ENCODE measurements at places on chromosomes 3 and 15.

GRCh38 chr3:119240101-119240590 is 532 bp downstream of the B4GALT4 start:
- peak; percentile 29 for DNase-seq

GRCh38 chr3:8987645-8988383 is 24.5 kb upstream of the RAD18 start:
- peak; percentile 97 for DNase-seq

- no peak for DNase-seq
Measured at GRCh38 chr3:178086144-178086825, 450.0 kb upstream of the KCNMB2 start.

- DNase-seq = no peak
Measured at GRCh38 chr3:126548556-126549466, 9.9 kb downstream of the C3orf22 start.

GRCh38 chr15:68298882-68299381 is 21.4 kb downstream of the FEM1B start:
- no peak for DNase-seq

- no peak for DNase-seq
Measured at GRCh38 chr15:92365084-92365483, 28.6 kb upstream of the ST8SIA2 start.

GRCh38 chr3:113277414-113277813 is 66.1 kb downstream of the BOC start:
- no peak for DNase-seq

DNA sequence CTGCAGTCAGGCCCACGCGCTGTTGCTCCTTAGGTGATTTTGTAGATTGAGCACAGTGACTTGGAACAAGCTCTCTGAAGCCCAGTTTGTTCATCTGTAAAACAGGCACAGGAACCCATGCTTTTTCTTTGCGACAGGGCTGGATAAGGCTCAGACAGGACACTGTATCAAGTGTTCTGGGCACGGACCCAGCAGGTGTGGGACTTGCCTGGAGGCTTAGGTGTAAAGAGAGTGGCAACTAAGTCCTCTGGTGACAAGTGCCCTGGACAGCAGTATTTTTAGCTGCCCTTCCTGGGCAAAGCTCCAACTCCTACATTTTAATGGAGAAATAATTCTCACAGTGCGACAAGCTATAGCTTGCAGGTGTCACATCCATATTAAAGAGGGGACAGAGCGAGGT is 32.2 kb downstream of the CD276 start:
- DNase-seq = no peak

DNA sequence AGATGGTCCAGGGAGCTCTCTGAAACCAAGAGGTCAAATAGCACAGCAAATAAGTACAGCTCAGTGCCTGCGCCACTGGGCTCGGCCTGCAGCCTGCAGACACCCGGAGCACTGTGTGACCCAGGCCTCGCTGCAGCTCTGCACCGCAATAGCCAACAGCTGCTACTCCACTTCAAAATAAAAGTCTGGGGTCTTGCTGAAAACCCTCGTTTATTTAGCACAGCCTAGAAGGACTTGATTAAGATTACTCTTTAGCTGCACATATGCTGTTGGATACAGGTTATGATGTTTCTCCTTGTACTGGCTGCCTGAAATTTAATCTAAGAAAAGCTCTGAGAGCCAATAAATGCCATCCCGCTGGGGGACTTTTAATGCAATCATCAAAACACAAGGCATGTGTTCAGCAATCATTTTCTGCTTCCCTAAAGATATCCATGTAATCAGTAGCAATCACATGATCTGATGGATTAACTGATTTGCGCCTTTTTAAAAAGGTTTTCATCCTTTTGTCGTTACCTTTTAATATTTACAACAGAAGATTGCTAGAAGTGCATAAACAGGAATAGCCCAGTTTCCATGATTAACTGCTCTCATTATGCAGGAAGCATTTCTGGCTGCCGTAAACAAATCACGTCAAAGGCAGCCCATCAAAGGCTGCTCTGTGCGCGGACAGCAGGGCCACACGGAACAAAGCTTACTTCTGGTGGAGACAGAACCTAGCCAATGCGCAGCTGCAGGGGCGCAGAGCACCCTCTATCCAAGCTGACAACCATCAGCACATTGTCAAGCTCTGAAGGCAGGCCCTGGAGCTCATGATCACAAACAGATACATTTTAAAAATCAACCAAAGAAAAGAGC is 58.8 kb downstream of the CLASP2 start:
- peak; percentile 57 for DNase-seq

DNA sequence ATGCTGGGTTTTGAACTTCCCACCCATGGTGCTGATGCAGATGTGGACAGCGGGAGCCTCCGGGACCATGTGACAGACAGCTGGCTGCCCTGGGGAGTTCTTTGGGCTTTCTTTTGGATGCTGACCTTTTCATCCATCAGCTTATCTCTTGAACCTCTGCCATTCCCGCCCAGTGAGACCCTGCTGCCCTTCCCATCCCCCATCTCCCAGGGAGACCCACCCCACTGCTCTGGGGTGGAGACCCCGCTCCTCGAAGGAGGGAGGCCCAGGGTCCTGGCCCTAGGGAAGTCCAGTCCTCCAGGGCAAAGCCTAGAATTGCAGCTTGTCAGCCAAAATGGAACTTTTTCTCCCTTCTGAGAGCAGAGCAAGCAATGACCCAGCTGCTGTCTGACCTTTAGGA is 64.0 kb downstream of the ITGA11 start:
- DNase-seq = no peak

GRCh38 chr3:43641306-43642114 is 19.7 kb upstream of the ANO10 start:
- no peak for DNase-seq

DNA sequence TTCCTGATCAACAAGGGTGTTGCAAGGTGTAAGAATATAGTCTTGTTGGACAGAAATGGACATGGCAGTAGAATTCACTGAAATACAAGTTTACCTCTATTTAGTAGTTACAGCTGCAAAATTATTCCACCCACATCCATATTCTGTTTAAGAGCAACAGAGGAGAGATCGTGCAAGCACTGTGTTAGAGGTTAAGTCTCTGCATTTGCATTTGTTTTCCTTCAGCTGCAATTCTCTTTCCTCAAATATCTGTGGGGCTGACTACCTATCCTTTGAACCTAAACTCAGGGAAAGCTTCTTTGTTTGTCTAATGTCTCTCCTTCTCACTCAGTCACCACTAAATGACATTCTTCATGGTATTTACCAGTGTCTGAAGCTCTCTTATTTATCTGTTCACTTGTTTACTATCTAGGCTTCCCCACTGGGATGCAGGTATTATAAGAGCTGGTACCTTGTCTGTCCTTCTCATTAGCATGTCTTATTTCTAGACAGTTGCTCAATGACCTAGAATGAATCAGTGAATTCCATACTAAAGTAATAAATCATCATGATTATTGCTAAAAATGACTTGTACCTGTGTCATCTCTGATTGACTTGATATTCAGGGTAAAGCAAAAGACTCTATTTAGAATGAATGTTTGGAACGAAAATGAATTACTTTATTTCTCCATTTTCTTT is 175.3 kb upstream of the FEZF2 start:
- DNase-seq = no peak

GRCh38 chr3:195291121-195291520 is 20.2 kb upstream of the XXYLT1 start:
- DNase-seq = no peak

- DNase-seq = peak; percentile 39
Measured at GRCh38 chr3:52446631-52447511, 2.0 kb upstream of the SEMA3G start.

- no peak for DNase-seq
Measured at GRCh38 chr15:101342056-101342455, 47.0 kb upstream of the SNRPA1 start.

DNA sequence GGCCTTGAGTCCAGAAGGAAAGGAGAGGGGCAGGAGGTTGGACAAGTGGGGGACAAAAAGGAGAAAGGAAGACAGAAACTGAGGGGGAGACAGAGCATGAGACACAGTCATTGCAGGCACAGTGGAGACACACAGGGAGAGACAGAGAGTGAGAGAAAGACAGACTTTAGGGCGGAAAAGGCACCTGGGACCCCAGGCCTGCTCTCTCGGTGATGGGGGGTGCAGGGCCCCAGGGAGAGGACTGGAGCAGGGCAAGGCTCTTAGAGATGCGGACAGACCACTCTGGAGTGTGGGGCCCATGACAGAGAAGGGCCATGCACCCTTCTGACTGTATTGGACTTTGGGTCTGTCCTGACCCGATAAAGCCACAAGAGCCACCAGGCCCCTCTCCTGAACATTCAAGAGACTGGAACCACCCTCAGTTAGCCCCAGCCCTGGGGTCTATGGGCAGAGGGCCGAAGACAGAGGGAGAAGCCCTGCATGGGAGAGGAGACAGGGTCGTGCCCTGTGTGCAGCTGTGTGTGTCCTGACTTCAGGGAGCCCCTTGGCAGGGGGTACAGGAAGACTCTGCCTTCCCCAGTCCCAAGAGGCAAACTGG is 12.5 kb downstream of the PLCD1 start:
- DNase-seq = no peak

DNA sequence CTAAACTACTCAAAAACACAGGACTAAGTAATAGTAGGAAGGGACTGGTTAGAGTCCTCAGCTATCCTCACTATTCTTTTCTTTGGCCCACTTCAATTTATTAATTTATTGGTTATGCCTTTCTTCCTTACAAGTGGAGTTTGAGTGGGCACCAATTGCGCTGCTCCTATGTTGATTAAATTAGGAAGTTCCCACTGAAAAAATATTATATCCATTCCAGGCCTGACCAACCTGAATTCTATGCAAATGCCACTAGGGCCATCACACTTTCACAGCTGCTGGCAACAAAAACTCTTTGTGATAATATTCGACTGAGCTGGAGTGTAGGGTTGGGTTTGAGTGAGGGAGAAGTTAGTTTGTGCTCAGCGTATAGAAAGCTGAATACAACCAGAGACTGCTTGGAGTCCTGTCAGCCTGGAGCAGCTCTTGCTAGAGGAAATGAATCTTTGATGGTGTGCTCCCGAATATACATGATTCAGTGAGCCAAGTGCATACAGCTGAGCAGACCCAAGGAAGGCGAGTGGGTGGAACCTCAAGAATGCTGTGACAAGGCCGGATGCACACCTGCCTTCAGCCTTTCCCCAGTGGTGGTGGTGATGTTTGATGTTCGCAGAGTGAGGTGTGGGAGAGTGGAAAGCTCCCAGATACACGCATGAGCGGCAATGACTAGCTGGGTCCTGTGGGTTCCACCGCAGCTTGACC is 1.5 kb downstream of the ARHGEF3 start:
- DNase-seq = no peak

DNA sequence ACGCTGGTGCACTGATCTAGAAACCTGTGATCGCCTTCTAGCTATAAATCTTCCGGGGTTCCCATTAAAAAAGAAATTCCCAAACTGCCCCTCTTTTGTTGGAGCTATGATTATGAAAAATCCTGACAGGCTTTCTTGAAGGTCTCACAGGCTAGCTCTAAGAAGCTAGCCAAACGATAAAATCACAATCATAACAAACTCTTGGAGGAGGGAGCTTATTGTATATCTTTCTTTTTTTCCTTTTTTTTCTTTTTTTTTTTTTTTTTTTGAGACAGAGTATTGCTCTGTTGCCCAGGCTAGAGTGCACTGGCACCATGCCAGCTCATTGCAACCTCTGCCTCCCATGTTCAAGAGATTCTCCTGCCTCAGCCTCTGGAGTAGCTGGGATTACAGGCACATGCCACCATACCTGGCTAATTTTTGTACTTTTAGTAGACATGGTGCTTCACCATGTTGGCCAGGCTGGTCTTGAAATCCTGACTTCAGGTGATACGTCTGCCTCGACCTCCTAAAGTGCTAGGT is 72.0 kb downstream of the MYO1E start:
- no peak for DNase-seq

DNA sequence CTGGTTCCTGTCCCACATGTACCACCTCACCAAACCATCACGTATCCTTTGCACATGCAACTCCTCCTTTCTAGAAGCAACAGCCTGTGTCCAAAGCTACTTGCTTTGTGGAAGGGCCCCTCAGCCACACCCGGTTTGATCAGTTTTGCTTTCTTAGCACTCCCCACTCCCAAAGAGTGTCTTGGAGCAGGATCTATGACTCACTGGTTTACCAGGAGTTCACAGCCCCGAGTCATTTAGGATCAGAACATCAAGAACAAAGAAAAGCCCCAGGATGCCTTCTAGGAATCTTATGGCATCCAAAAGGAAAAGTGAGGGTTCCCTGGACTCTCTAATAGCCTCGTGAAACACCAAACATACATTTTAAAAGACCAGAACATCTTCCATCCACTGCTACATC is 50.7 kb upstream of the IGF1R start:
- DNase-seq = no peak

- DNase-seq = no peak
Measured at GRCh38 chr15:39942753-39943150, 8.8 kb downstream of the EIF2AK4 start.

- DNase-seq = peak; percentile 3
Measured at GRCh38 chr3:38650248-38650951, 913 bp upstream of the SCN5A start.

DNA sequence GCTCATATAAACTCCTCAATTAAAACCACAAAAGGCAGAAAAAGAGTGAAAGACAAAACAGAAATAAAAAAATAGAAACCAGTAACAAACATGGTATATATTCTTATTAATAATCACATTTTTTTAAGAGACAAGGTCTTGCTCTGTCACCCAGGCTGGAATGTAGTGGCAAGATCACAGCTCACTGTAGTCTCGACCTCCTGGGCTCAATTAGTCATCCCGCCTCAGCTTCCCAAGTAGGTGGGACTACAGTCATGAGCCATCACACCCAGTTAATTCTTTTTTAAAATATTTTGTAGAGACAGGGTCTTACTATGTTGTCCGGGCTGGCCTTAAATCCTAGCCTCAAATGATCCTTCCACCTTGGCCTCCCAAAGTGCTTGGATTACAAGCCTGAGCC is 37.1 kb downstream of the FAM240A start:
- no peak for DNase-seq

DNA sequence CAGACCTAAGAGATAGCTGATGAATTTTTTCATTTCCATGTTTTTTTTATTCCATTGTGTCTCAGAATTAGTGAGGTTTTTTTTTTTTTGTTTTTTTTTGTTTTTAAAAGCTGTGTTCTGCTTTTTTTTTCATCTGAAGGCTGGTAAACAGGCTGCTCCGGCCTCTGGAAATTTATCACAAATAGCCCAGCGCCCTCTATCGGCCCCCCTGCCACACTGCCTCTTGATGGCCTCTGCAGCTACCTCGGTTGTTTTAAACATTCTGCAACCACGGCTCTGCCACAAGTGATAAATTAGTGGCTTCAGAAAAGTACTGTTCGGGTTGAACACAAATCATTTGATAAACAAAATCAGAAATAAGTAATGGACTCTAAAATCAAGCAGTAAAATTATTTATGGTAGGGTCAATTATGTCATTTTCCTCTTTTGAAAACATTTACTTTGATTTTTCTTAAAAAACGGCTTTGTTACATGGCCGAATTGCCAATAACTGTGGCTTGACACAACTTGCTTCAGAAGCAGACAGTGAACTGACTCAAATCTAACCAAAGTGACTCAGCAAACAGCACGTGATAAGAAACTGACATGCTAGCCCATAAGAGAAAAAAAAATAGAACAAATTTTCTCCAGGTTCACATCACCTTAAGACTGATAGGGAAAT is 87.8 kb downstream of the RSL24D1 start:
- peak; percentile 20 for DNase-seq
